ENCODE measurements at places on chromosomes 7 and 10.

- DNase-seq = no peak
These were observed 115.5 kb downstream of the SMURF1 start for GRCh38 chr7:99028261-99028973.

DNA sequence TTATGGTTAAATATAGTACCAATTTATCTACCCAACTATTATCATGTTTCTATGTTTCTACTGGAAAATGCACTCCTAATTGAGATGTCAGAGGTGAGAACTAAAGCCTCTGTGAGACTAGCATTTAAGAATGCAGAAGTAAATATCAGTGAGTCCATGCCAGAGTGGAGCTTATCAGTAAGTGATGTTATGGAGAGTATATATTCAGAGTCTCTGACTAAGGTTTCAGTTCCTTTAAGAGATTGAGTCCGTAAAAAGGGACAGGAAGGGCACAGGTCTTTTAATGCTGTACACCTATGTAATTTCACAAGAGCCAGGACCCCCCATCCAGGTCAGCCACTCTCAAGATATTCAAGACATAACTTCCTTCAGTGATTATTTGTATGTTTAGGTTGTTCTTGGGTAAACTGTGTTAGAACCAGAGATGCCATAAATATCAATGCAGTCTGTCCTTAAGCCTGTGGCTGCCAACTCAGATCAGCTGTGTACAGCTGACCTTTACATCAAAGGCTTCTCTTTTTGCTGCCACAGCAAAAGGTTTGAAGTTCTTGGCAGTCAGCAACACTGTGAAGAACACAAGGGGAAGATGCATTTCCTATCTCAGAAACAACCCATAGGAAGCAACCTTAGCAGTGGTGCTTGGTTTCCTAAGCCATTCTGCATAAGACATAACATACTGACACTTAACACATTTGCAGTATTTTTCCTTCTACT lies 244.8 kb downstream of the BICC1 start:
- DNase-seq = no peak

- no peak for DNase-seq
These were observed 228.7 kb upstream of the CCDC6 start for GRCh38 chr10:60135020-60135419.

DNA sequence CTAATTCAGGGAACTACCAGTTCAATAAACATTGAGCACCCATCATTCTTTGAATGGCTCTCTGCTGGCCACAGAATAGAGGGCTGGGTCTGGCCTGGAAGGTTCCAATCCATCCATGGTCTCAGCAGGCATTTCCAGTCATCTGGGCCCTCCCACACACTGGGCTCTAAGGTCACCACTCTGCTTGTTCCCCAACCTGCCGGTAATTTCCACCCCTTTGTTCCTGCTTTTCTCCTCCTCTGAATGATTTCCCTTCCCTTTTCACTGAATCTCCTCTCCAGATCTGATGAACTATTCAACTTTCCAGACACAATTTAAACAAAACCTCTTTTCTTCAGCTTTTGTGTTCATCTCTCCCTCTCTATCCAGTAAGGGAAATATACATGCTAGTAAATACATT lies 2.6 kb downstream of the BZW2 start:
- peak; percentile 19 for DNase-seq

GRCh38 chr10:30742471-30742870 lies 112.9 kb upstream of the LYZL2 start:
- DNase-seq = no peak

Measured in COR-L47 (cell line).